Activated T-cell treated with anti-CD3 and anti-CD28 coated beads, Interleukin-2, amount 50 U/mL, for 72 hours (primary cell): ENCODE measurements at places on chromosomes 7 and 10.
A peak's percentile ranks its signal among the peaks of the same experiment; 100 is the strongest.

DNA sequence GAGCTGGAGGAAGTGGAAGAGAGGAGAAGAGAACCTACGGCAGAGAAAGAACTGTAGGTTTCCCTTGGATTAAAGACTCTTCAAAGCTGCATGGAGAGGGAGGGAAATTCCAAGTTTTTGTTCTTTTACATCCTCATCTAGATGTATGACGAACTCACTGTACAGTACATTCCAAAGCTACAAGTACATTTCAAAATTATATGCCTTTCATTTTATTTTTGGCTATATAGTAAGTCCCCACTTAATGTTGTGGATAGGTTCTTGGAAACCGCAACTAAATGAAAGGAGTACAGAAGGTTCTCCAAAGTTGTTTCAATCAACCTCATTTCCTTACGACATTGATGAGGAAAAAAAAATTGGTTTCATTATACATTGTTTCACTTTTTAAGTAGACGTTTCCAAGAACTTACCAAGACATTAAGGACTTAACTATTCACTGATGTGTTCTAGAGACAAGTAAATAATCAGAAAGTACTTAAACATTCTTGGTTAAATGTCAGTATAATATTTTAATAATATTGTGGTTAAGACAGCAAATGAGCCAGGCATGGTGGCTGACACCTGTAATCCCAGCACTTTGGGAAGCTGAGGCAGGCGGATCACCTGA, 16.1 kb upstream of the JMJD1C start:
- H3K4me1 ChIP-seq = peaks cover 12% of the 10 kb centered on the region
- DNase-seq = no peak
- H3K4me3 ChIP-seq = peak overlapping the region; percentile 8

DNA sequence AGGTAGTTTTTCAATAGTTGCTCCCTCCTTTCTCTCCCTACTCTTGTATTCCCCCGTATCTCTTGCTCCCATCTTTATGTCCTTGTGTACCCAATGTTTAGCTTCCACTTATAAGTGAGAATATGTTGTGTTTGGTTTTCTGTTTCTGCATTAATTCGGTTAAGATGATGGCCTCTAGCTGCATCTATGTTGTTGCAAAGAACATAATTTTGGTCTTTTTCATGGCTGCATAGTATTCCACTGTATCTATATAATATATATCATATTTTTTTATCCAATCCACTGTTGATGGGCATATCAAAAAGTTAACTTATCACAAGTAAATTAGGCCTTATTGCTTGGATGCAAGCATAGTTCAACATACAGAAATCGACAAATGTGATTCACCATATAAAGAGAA, 594.0 kb downstream of the TYW1 start:
- no peaks in the 10 kb centered on the region for H3K27me3 ChIP-seq
- peaks cover 2% of the 10 kb centered on the region for H3K36me3 ChIP-seq
- H3K4me1 ChIP-seq = no peaks in the 10 kb centered on the region
- DNase-seq = no peak
- H3K4me3 ChIP-seq = no peak overlapping the region

GRCh38 chr7:73463966-73464365, 30.4 kb downstream of the FZD9 start:
- no peaks in the 10 kb centered on the region for H3K27me3 ChIP-seq
- H3K4me1 ChIP-seq = no peaks in the 10 kb centered on the region
- H3K4me3 ChIP-seq = no peak overlapping the region
- H3K27ac ChIP-seq = no peak overlapping the region
- no peak for DNase-seq

- no peaks in the 10 kb centered on the region for H3K27me3 ChIP-seq
- no peak for DNase-seq
- no peak overlapping the region for H3K4me3 ChIP-seq
- no peaks in the 10 kb centered on the region for H3K36me3 ChIP-seq
Measured at GRCh38 chr10:124019886-124020797, 73.3 kb downstream of the CHST15 start.

DNA sequence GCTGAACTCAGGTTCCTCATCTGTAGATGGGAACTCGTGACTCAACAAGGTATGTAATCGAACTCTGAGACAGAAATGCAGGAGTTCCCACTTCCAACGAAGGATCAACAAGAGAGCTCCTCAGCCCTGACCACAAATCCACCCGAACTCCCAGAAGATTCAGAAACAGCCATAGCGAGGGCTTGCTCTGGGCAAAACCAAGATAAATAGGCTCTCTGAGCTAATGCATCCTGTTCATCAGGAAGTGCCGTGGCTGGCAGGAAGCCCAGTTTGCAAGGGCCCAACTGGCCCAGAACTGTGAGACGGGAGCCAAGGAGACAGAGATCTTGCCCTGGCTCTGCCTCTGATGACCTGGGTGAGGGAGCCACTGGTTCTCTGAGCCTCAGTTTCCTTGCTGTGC, 141.7 kb upstream of the PFKP start:
- peaks cover 11% of the 10 kb centered on the region for H3K4me1 ChIP-seq
- no peak overlapping the region for H3K4me3 ChIP-seq
- no peaks in the 10 kb centered on the region for H3K36me3 ChIP-seq
- H3K27ac ChIP-seq = no peak overlapping the region

- H3K4me1 ChIP-seq = peaks cover 14% of the 10 kb centered on the region
Measured at GRCh38 chr7:44144426-44144967, 3.4 kb upstream of the MYL7 start.

GRCh38 chr7:150986099-150986512, 4.7 kb upstream of the NOS3 start:
- H3K27ac ChIP-seq = no peak overlapping the region
- peaks cover 12% of the 10 kb centered on the region for H3K36me3 ChIP-seq
- H3K4me3 ChIP-seq = no peak overlapping the region
- H3K27me3 ChIP-seq = peaks cover 23% of the 10 kb centered on the region
- peaks cover 16% of the 10 kb centered on the region for H3K4me1 ChIP-seq

GRCh38 chr10:124416733-124417132, 2.0 kb downstream of the OAT start:
- H3K4me3 ChIP-seq = peak overlapping the region; percentile 29
- peak overlapping the region; percentile 38 for H3K27ac ChIP-seq
- peaks cover 2% of the 10 kb centered on the region for H3K27me3 ChIP-seq
- H3K36me3 ChIP-seq = no peaks in the 10 kb centered on the region
- no peak for DNase-seq
- H3K4me1 ChIP-seq = peaks cover 27% of the 10 kb centered on the region

- DNase-seq = no peak
- H3K27ac ChIP-seq = no peak overlapping the region
- H3K4me1 ChIP-seq = peaks cover 12% of the 10 kb centered on the region
- H3K36me3 ChIP-seq = no peaks in the 10 kb centered on the region
- no peaks in the 10 kb centered on the region for H3K27me3 ChIP-seq
Measured at GRCh38 chr7:133679977-133680376, 427.1 kb downstream of the EXOC4 start.

DNA sequence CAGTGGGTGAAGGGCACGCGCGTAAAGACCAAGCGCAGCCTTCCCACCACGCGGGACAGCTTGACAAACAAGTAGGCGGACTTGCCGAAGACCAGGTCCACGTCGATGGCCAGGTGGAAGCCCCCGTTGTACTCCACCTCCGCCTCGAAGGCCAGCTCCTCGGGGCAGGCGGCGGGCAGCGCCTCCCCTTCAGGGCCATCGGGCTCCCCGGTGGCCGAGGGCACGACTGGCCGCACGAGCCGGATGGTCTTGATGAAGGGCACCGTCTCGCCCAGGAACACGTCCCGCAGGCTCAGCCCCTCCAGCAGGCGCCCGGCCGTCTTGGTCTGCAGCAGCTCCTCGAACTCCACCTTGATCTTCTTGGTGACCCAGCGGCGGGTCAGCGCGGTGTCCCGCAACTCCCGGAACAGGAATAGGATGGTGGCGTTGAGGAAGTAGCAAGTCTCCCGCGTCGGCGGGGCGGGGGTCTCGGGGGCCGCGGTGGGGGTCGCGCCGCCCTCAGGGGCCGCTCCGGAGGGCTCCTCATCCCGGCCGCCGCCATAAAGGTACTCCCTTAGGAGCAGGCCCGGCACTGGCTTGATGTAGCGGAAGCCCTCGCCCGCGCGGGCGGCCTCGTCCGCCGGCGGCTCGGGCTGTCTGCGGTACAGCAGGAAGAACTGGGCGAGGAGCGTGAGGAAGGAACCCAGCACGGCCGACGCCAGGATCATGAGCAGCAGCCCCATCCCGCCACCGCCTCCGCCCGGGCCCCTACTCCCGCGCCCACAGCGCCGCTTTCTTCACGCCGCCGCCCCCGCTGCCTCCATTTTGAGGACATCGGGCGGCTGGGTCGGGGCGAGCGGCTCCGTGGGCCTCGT, 507 bp downstream of the PDZD8 start:
- DNase-seq = peak; percentile 40
- peak overlapping the region; percentile 76 for H3K27ac ChIP-seq
- H3K4me3 ChIP-seq = peak overlapping the region; percentile 94
- H3K27me3 ChIP-seq = peaks cover 26% of the 10 kb centered on the region
- peaks cover under 1% of the 10 kb centered on the region for H3K36me3 ChIP-seq

- H3K27ac ChIP-seq = no peak overlapping the region
- peaks cover 9% of the 10 kb centered on the region for H3K36me3 ChIP-seq
- peaks cover 8% of the 10 kb centered on the region for H3K4me1 ChIP-seq
- H3K27me3 ChIP-seq = peaks cover 24% of the 10 kb centered on the region
Measured at GRCh38 chr10:12971001-12971788, 30.3 kb downstream of the CCDC3 start.

GRCh38 chr10:18230794-18231193, 90.6 kb downstream of the CACNB2 start:
- H3K4me1 ChIP-seq = no peaks in the 10 kb centered on the region
- H3K27ac ChIP-seq = no peak overlapping the region
- no peak for DNase-seq
- H3K36me3 ChIP-seq = no peaks in the 10 kb centered on the region
- H3K4me3 ChIP-seq = no peak overlapping the region
- H3K27me3 ChIP-seq = no peaks in the 10 kb centered on the region

DNA sequence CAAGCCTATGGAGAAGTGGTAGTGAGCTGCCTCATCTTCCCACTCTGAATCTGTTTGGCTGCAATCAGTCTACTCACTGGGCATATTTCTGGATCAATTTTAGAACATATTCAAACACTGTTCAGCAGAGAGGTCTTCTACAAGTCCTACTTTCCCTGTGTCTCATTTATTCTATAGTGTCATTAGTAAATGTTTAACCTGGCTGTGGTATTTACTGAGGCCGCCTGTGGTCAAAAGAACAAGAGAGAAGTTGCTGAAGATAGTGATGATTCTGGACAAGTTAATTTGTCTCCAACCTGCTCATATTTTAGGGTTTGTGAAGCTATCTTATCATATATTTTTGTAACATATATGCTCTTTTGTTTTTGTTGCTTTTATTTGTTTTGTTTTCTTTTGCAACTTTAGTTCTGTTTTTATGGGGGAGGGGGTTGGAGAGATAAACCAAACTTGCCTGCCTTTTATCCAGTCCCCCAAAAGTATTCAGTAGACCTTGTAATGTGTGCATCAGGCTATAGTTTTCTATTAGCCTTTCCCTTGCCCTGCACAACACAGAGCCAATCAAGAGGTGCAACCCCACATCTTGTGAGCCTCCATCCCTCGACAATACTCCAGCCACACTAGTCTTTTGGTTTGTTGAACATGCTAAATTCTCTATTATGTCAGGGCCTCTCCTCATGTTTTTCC, 362.8 kb upstream of the MBL2 start:
- H3K27ac ChIP-seq = no peak overlapping the region
- DNase-seq = no peak
- no peaks in the 10 kb centered on the region for H3K36me3 ChIP-seq
- no peaks in the 10 kb centered on the region for H3K4me1 ChIP-seq
- H3K27me3 ChIP-seq = no peaks in the 10 kb centered on the region

- peaks cover 9% of the 10 kb centered on the region for H3K27me3 ChIP-seq
- DNase-seq = no peak
- H3K27ac ChIP-seq = no peak within 1 kb of the TSS
- no peaks in the 10 kb centered on the region for H3K4me1 ChIP-seq
- no peaks in the 10 kb centered on the region for H3K36me3 ChIP-seq
Measured at GRCh38 chr7:137343281-137343841, at the start of gene PTN. PTN (minus strand) TSS chr7:137343733; CDS start chr7:137254973, 88,760 bp downstream.

GRCh38 chr7:128886391-128887168, 23.9 kb downstream of the ATP6V1F start:
- H3K27me3 ChIP-seq = peaks cover 11% of the 10 kb centered on the region
- no peak overlapping the region for H3K4me3 ChIP-seq
- H3K27ac ChIP-seq = no peak overlapping the region

DNA sequence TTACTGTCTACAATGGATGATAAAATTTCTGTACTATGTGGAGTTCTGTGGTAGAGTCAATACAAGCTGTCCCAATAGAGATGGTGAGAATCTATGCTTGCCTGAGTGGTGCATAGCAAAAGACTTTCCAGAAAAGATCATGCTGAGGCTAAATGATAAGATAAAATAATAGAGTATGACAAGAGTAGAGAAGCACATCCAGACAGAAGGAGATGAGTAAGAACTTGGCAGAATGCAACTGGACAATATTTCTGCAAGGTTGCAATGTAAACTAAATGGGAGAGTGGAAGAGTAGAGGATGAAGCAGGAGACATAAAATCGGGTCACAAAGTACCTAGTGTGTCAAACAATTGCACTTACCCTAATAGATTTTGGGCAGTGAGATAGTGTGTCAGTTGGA, 347.6 kb downstream of the MDFIC start:
- no peaks in the 10 kb centered on the region for H3K4me1 ChIP-seq
- H3K27me3 ChIP-seq = peaks cover 26% of the 10 kb centered on the region
- no peak overlapping the region for H3K27ac ChIP-seq
- no peak overlapping the region for H3K4me3 ChIP-seq
- DNase-seq = no peak

DNA sequence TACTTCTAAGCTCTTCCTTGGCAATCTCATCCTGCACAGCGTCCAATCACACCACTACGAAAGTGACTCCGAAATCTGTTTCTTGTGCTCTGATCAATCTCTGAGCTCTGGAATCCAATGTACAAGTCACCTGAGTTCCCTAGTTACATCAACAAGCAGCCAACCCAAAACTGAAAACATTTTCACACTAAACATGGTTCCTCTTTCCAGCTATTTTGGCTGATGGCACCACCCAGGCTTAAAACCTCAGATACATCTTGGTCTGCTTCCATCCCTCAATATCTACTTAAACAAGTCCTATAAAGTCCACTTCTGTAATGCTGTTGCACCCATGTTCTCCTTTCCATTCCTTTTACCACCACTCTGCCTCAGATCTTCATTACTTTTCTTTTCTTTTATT, 3.6 kb downstream of the BLOC1S2 start:
- DNase-seq = no peak
- peaks cover 29% of the 10 kb centered on the region for H3K4me1 ChIP-seq
- H3K27me3 ChIP-seq = no peaks in the 10 kb centered on the region
- H3K36me3 ChIP-seq = peaks cover 8% of the 10 kb centered on the region
- H3K4me3 ChIP-seq = no peak overlapping the region

- no peak for DNase-seq
- peaks cover 3% of the 10 kb centered on the region for H3K36me3 ChIP-seq
- no peaks in the 10 kb centered on the region for H3K4me1 ChIP-seq
- no peak overlapping the region for H3K27ac ChIP-seq
- H3K4me3 ChIP-seq = no peak overlapping the region
Measured at GRCh38 chr7:44348300-44348699, 22.9 kb upstream of the CAMK2B start.
